ENCODE measurements at places on chromosomes 3 and 15.
A peak's percentile ranks its signal among the peaks of the same experiment; 100 is the strongest.

DNA sequence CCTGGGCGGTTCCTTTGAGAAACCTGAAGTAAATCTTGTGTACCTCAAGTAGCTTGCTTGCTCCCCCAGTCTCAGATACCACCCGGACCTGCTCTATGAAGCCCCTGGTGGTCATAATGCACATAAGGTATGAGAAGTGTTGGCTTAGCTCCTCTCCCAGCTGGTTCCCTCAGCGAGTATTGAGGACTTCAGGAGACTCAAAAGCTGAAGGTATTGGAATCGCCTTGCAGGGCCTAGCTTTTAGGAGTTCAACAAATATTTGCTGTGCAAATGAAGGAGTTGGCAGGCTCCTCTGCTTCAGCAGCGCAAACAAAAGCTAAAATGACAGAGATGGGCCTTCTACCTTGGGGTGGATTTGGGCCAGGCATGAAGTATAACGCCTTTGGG is 1.7 kb downstream of the CMTM8 start:
- DNase-seq: no peak

GRCh38 chr3:115947325-115947724 is 324.0 kb downstream of the GAP43 start:
- no peak for DNase-seq

DNA sequence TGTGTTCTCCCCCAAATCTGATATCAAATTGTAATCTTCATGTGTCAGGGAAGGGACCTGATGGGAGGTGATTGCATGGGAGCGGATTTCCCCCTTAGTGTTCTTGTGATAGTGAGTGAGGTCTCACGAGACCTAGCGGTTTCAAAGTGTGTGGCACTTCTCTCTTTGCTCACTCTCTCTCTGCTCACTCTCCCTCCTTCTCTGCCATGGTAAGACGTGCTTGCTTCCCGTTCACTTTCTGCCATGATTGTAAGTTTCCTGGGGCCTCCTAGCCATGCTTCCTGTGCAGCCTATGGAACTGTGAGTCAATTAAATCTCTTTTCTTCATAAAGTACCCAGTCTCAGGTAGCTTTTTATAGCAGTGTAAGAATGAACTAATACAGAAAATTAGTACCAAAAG is 30.6 kb upstream of the OR5H6 start:
- DNase-seq: no peak

DNA sequence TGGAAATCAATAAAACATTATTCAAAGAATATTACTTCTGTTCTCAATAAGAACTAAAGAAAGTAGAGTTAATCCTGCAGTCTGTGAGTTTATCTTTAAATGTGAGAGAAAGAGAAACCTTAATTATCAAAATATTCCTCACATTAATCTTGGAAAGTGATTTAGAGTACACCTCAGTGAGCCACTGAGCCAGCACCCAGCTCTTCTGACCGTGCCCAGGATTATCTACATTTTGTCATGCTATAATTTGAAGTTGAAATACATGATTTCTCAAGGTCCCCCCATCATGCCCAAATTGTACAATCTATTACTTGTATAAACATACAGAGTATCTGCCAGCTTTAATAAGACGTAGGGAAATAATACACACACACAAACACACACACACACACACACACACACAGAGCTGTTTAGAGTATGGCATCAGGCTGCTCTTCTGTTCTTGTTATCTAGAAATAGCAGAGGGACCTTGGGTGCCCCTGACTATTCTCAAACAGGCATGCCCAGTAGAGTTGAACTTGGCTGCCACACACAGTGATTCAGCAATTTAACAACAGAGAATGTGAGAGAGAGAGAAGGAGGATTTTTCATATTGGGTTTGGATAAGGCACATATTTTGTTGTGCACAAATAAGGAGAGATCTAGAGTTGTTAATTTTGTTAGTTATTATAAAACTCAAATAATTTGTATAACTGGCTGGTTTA is 74.4 kb downstream of the P2RY1 start:
- DNase-seq: no peak

- DNase-seq: no peak
Observed at GRCh38 chr15:70271422-70272088, 173.8 kb upstream of the TLE3 start.

- DNase-seq: no peak
Observed at GRCh38 chr15:27486683-27487647, 516.0 kb downstream of the GABRG3 start.

- DNase-seq: no peak
Observed at GRCh38 chr3:122555275-122556071, 8.6 kb downstream of the PARP9 start.

DNA sequence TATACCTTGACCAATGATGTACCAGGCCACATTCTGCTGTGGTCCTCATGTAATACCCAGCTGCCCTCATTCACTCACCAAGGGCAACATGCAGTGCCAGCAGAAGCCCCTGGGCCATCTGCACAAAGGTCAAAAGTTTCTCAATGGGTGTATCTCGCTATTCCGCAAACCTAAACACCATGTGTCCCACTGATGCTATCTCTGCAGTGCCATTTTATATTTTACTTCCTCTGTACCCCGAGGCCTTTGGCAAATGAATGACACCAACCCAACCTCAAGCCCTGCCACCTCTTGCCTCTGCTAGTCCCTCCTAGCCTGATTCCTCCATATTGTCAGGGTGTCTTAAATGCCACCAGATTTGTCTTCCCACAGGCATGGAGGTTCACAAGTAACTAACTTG is 59.2 kb downstream of the AAGAB start:
- no peak for DNase-seq

- DNase-seq: no peak
Observed at GRCh38 chr3:45806072-45806471, 9.7 kb upstream of the SLC6A20 start.

GRCh38 chr3:140022066-140022770 is 87.2 kb downstream of the CLSTN2 start:
- no peak for DNase-seq

DNA sequence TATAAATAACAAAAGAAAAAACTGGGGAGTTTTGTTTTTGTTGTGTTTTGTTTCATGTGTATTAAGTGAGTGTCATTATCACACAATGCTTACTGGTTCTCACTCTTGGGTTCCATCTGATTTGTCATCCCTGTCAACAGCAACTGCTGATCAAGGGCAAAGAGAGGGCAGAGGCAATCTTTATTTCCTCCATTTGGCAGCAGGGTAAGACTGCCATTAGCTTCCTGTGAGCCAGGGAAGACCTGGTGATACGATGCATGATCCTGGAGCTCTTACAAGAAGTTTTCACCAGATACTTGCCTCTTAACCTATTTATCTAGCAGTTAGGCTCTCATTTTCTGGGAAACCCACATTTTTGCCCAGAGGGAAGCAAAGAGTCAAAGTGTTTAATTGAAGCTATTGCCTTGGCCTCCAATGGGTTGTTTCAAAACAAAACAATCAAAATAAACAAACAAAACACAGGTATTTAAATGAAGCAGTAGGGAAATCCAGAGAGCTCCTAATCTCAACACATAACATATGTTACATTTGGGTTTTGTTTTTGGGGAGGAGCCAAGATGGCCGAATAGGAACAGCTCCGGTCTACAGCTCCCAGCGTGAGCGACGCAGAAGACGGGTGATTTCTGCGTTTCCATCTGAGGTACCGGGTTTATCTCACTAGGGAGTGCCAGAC is 529.8 kb downstream of the MAGI1 start:
- DNase-seq: no peak

- DNase-seq: no peak
Observed at GRCh38 chr3:49313896-49314688, 25.8 kb downstream of the USP4 start.

- peak; percentile 37 for DNase-seq
Observed at GRCh38 chr15:62165104-62165792, at the start of gene C2CD4B. Gene C2CD4B, minus strand, starts transcription at chr15:62165285. Its CDS starts 301 bp downstream, at chr15:62164984.

GRCh38 chr3:72950372-72950771 is 46.2 kb upstream of the PPP4R2 start:
- no peak for DNase-seq

DNA sequence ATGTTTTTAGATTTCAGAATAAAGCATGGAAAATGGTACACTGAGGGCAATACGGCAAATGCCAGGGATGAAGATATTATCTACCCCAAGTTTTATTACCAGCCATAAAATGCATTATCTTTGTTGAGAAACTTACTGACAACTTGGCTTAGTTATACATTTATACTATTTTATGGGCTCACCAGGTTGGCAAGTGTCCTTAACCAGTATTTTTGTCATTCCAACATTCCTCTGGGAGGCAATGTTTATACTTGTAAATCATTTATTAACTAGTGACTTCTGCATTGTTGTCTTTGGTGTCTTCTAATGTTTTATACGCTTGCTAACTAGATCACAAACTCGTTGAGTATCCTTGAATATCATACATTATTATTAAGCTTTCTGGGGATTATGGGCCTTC is 18.0 kb upstream of the ADGRG7 start:
- DNase-seq: no peak

GRCh38 chr15:42034628-42035434 is 14.0 kb upstream of the PLA2G4E start:
- DNase-seq: no peak

GRCh38 chr3:126671521-126671920 is 16.6 kb upstream of the TXNRD3 start:
- no peak for DNase-seq

DNA sequence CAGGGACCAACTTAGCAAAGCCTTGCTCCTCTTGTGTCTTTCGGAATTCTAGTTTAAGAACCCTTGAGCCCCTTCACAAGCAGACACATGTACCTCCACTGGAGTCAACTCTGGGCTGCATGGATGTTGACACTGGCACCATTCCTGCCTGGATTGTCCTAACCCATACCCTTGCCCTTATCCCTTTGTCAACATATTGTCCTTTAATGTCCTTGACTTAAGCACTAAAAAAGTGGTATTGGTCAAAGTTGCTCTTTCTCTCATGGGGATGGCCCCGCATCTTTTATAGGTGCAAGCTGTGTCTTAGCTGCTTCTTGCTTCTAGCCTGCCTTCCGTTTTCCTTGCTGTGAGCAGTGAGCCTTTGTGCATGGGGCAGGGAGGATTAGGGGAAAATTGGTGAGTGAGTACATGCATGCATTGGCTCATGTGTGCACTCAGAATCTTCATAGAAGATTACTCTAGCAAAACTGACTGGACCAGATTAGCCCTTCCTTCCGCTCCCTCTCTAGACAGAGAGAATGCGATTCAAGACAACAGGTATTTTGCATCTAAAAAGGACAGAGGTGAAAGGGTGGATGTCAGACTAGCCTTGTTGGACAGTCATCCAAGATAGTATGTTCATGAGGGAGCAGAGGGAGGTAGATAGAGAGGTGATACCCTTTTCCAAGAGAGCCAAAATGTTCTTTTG is 42.4 kb downstream of the TGFBR2 start:
- no peak for DNase-seq

- no peak for DNase-seq
Observed at GRCh38 chr3:160343132-160343531, 55.9 kb downstream of the IFT80 start.

DNA sequence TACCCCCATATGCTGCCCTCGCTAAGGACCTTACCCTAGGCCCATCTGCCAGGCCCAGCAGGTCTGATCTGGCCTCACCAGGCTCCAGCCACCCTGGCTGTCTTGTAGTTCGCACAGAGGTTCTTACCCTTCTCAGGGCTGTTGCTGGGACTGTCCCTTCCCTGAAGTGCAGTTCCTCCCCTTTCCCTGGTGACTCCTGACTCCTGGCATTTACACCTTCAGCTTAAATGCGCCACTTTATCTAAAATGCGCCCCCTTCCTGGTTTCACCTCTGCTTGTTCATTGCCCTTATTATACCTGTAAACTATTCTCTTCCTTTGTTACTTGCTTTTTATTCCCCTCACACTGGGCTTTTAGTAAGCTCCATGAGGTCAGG is 835 bp upstream of the TTLL3 start:
- no peak for DNase-seq

DNA sequence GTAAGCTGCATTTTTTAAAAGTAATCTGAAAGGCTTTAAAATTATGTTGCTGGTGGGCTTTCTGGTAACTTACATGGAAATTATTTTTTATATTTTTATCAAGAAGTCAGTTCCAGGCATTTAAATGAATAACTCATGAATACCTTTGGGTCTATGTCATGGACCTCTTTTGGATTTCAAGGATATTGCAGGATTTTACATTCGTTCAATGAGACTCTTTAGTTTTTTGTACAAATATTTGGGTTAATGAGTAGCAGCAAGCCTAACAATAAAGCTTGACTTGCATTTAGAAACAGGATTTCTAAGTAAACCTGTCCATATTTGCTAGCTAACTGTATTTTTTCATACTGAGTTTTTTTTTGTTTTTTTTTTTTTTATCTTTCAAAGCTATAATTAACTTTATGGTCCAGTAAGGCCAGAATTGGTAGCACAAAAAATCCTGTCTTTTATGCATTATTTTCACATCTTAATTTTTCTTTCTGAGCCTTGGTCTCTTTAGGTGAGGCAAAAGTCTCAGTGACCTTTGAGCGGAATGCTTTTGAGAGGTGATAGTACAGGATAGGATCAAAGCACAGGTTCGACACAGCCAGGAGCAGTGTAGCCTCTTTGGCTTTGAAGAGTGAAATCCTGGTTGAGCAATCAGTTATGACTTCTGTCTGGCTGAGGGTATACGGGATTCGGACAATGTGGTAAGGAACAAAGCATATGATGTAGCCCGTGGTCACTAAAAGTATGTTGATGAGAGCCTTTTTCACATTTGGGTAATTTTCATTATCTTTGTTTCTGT is 4.8 kb downstream of the GPR171 start:
- no peak for DNase-seq

DNA sequence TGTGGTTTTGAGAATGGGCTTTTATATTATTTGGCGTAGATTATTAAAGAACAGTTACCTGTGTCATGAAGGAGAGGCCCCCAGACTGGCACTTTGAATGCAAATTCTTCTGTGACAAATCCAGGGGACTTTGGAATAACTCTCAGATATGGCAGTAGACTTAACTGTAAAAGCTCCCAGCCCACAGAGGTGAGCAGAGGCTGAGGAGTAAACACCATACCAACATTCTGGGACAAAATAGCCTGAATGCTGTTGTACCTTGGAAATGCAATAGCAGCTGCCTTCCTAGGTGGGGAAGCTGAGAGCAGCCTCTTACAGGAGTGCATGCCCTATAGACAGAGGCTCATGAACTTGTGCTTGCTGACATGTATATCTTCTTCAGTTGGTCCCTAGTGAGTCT is 187.6 kb upstream of the CTDSPL start:
- no peak for DNase-seq

GRCh38 chr3:126226374-126226773 is 46.0 kb upstream of the ALDH1L1 start:
- no peak for DNase-seq

Data from T-helper 17 cell (primary cell).